ENCODE measurements at places on chromosomes 5 and 9.

- no peak for DNase-seq
These were observed 676.3 kb upstream of the GRAMD2B start for GRCh38 chr5:125746917-125747316.

- no peak for DNase-seq
These were observed 251.8 kb downstream of the CWC27 start for GRCh38 chr5:65020492-65020891.

- DNase-seq = no peak
These were observed 280.8 kb downstream of the KIAA0825 start for GRCh38 chr5:94337617-94338016.

GRCh38 chr5:150412319-150413175 is at the start of gene CD74:
Gene CD74, minus strand, starts transcription at chr5:150412910. Its CDS starts 161 bp downstream, at chr5:150412749.
- peak; percentile 94 for DNase-seq

DNA sequence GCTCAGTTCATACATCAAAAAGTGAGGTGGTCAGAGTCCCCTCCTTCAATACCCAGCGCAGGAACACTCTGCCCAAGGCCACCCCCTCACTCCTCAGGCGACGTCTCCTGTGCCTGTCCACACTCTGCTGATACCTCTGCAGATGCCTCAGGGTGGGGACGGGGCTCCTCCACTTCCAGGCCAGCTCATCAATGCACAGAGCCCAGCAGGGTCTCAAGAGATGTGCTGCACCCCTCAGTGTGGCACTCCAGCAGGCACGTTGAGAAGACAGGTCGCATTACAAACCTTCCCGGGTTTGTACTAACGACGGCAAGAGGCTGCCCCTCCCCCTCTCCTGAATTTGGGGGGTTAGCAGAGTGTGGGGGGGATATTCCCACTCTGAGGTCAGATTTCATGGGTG is 128.5 kb downstream of the ZNF354C start:
- DNase-seq = no peak

- no peak for DNase-seq
These were observed 10.0 kb downstream of the DUSP1 start for GRCh38 chr5:172760959-172761358.

- no peak for DNase-seq
These were observed 131.3 kb upstream of the ARRDC3 start for GRCh38 chr5:91514400-91514799.

DNA sequence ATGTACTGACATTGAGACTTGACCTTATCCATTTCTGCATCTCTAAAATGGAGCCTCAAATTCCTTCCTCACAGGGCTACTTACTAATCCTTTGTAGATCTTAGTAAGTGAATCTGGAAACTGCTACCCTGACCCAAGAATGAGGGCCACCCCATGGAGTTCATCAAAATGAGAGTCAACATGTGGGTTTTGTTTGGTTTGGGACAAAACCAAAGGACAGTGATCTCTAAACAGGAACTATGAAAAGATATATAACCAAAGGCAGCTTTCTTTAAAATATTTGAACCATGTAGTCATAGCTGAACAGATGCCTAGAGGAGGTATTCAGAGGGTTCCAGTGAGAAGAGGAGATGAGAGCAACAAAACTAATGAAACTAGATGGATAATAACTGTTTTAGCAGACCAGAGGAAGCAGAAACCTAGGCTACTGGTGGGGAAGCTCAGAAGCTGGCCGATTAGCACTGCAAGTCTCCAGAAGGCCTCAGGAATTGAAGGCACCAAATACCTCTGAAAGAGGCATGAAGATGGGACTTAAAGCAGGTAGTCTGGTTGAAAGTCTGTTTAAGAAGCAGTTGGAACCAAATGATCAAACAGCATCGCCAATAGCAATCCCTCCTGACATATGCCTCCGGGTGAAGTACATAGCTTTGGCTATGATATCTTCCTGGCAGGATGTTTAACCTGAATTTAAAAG is 45.8 kb downstream of the THOC3 start:
- no peak for DNase-seq

- DNase-seq = peak; percentile 25
These were observed 80.3 kb downstream of the FAM81B start for GRCh38 chr5:95471487-95471886.

- no peak for DNase-seq
These were observed 352.6 kb upstream of the TRPC7 start for GRCh38 chr5:136717917-136718316.

- peak; percentile 61 for DNase-seq
These were observed 386.8 kb downstream of the FGF10 start for GRCh38 chr5:44002381-44002901.

DNA sequence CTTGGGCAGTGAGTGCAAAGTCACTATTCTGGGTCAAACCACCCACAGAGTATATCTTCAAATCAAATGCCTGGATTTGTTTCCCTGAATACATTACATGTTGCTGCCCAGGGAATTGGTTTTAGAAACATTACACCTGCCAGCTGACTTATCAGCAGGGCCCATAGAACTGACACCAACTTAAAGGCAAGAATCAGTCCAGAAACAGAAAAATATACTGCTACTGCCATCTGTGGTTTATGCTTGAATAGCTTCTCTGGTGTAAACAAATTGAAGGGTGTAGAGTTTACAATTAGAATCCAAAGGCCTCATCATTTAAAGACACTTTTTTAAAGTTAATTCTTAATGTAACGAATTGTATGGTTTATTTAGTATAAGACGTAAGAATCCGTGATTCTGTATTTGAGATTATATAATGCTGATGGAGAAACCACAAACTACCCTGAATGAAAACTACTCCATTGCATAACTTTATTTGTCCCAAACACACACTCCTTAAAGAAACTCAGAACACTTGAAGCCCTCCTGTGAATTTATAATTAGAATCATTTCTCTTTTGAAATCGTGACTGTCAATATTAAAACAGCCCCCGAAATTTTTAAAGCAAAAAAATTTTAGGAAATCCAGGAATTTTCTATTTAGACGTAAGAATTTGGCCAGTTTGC is 6.2 kb downstream of the NR6A1 start:
- DNase-seq = no peak

GRCh38 chr5:141373673-141374317 is at the start of gene PCDHGA6:
Gene PCDHGA6, plus strand, starts transcription at chr5:141373891. Its CDS starts 193 bp downstream, at chr5:141374084.
- no peak for DNase-seq

GRCh38 chr5:168847511-168848073 is 268.4 kb upstream of the PANK3 start:
- DNase-seq = no peak

GRCh38 chr9:94593459-94594345 is at the start of gene FBP2:
Gene FBP2, minus strand, starts transcription at chr9:94593824. Its CDS starts 98 bp downstream, at chr9:94593726.
- no peak for DNase-seq

GRCh38 chr9:114140850-114141249 is 14.5 kb upstream of the COL27A1 start:
- DNase-seq = no peak

DNA sequence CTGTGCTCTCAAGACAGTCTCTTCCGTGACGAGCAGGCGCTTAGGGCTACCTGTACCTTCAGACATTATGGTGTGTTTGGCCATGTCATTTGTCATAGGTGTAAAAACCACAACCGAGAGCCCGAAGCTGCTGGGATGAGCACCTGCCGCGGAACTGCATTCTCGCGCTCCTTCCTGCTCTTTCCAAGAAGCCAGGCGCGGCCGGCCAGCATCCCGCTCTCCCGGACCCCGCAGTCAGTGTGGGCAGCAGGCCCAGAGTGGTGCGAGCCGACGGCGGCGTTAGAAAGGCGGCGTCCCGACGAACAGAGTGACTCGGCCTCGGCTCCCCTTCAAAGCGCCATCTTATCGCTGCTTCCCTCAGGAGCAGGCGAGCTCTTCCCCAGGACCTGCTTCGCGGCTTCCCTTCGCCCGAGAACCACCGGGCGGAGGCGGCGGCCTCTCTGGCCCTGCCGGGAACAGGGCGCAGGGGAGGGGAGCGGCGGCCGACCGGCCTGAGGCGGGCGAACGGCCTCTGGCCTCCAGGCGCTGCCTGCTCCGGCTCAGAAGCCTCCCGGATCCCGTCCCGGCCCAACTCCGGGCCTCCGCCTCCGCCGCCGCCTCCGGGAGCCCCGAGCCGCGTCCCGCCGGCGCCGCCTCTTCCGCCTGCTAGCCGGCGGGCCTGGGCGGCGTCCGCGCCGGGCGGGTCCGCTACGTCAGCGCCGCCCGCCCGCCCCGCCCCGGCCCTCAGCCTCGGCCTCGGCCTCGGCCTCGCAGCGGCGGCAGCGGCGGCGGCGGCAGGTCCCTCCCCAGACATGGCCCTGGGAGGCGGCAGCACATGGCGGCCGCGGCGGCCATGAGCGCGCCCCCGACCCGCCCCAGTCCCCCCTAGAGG is at the start of gene FAM120A:
Gene FAM120A (plus strand): TSS at position 741 of the 871 bp plus-strand sequence. CDS start 231 bp downstream, outside the sequence.
- DNase-seq = peak; percentile 70

DNA sequence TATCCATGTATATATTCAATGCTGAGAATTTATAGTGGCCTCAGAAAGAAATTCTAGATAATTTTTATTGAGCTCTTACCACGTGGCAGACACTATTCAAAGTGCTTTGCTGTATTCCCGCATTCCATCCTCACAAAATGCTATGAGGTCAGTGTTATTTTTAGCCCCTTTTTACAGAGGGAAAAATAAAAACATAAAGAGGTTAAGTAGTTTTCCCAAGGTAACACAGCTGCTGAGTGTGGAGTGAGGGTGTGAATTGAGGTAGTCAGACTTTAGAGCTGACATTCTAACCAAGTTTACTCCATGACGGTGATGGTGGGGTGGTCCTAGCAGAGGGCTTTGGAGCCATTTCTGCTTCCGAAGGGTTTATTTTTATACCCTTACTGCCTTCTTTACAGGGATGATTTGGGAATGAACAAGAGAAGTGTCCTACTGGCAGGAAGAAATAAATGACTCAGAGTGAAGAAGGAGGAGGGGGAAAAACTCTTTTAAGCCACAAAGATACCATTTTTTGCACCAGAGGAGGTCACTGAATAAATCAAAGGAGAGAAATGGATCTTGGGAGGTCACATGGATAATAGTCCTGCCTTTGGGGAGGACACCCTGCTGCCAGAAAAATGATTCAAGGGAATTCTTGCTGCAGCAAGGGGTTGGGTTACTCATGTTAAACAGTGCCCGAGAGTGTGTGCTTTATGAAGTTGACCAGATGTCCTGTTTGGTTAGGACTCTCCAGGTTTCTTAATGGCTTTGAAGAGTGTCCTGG is 76.1 kb downstream of the HMHB1 start:
- no peak for DNase-seq

GRCh38 chr5:168274406-168274805 is 17.0 kb upstream of the WWC1 start:
- DNase-seq = no peak

- DNase-seq = no peak
These were observed 14.9 kb downstream of the ADAMTS2 start for GRCh38 chr5:179330186-179330900.

DNA sequence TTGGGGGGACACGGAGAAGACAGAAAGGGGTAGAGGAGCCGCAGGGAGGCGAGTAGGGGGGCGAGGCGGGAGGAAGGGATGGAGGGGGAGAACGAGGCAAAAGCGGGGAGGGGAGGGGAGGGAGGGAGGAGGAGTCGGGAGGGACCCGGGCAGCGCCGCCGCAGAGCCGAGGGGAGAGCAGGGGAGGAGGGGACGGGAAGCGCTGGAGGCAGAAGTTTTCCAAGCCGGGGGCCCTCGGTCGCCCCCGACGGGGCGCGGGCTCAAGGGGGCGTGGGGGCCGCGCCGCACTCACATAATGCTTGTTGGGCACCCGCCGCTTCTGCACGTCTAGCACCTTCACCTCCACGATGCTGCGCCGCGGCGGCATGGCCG is 353 bp downstream of the SH3PXD2B start:
- peak; percentile 36 for DNase-seq

DNA sequence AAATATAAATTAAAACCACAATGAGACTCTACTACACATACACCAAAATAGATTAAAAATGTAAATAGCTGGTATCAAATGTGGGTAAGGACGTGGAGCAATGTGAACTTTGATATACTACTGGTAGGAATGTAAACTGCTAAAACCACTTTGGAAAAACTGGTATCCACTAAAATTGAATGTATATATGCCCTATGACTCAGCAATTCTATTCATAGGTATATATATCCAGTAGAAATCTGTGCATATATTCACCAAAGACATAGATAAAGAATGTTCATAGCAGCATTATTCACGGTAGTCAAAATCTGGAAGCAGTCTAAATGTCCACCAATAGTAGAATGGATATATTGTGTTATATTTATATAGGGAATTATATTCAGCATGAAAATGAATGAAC is 85.2 kb downstream of the ERP44 start:
- no peak for DNase-seq

DNA sequence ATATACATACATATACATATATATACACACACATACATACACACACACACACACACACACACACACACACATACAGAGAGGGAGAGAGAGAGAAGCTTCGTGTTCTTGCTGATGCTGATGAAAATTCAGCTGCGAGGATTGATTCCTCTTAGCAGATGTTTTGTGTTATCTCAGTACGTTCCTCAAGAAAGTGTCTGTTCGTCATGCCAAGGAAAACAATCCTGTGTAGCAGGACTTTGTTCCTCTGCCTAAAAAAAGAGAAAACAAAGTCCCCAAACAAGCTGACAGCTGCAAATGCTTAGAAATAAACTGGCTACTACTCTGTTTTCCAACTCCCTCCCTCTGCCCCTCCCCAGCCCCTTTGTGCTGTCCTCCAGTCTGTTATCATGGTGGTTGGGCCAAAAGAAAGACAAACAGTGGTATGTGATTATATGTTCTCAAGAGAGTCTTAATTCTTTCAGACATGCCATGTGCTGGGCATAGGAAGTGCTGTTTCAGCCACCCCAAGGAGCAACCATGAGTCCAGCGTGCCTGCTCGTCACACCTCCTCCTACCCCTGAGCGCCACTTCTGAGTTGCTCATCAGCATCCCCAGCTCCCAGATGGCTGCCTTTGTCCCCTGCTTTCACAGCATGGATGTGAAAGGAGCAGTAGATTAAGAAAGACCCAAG is 71.5 kb upstream of the EQTN start:
- DNase-seq = no peak

GRCh38 chr9:4365055-4365454 is 65.2 kb upstream of the GLIS3 start:
- no peak for DNase-seq

- no peak for DNase-seq
These were observed 55.5 kb upstream of the IFNK start for GRCh38 chr9:27468462-27469110.

GRCh38 chr9:2461892-2462291 is 159.7 kb upstream of the VLDLR start:
- no peak for DNase-seq

- no peak for DNase-seq
These were observed 762.7 kb downstream of the TLE1 start for GRCh38 chr9:80926611-80927010.

- DNase-seq = no peak
These were observed 12.4 kb downstream of the PCDH12 start for GRCh38 chr5:141945511-141946051.
